ENCODE measurements at places on chromosomes 1 and 21.
A peak's percentile ranks its signal among the peaks of the same experiment; 100 is the strongest.

GRCh38 chr1:15016526-15016925 lies 137.0 kb upstream of the TMEM51 start:
- no peak for DNase-seq

DNA sequence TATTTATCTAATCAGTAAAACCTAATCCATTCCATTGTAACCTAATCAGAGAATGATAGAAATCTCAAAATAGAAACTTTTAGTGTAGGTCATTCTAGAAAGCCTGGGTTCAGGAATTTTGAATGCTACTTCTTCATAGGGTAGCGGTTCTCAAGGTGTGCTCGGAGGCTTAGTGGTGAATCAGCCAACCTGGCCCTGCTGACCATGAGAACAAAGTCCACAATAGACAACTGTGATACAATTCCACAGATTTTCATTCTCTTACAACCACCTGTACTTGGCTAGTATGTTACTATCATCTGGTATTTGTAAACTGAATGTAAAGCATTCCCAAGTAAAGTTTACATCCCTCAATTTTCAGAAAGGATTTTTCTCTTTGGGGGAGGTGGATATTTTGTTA lies 7.5 kb upstream of the PUM1 start:
- no peak for DNase-seq

- no peak for DNase-seq
Observed at GRCh38 chr1:214003233-214003632, 15.5 kb downstream of the PROX1 start.

DNA sequence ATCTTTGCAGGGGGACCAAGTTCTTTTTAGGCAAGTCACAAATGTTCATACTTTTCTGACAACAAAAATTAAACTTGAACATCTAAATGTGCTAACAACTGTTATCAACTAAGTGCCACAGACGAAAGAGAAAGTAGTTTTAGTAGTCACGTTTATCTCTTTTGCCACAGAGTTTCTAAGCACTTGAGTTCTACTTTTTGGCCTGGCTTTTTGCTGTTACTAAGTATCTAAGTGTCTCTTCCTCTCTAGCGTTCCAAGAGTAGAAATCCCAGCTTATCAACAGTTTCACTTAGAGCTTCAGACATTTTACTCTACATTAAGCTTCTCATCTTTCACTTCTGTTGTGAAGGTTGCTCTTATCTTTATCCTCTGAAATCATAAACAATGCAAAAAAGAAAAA lies 34.2 kb downstream of the GATAD2B start:
- no peak for DNase-seq

DNA sequence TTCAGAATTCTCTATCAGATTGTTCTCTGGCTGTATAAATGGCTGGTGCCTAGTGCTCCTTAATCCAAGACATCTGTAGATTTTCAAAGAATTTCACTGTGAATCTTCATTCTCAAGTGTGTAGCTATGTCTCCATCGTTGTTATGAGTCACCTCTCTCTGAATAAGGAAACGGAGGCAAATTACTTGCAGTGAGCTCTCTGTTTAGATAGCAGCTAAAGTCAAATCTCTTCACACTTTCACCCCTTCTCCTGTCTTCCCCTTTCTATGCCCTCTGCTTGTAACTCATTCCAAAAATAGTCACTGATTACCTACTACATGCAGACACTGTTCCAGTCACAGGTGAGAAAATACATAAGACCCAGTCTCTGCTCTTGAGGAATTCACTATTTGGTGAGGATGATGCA lies 39.7 kb downstream of the CHML start:
- DNase-seq: no peak

DNA sequence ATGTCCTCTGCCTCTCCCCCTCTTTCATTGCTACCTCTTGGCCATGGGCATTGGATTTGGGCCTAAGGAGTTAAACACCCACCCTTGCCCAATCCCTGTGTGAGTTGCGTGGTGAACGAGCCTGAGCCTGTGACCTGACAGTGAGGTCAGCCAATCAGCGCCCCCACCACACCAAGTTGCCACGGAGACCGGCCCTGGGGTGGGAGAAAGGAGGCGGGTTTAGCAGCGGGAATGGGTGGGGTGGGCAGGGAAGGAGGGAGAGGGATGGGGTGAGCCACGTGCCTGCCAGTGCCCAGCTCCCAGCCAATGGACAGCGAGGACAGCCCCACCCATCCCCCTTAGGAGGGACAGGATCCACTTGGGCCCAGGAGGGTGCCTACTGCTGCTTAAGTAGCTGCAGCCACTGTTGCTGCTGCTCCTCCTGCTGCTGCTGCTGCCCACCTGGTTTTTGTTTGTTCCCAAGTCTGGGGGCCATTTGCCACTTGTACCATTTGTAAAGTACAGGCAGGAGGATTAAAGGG lies 9.5 kb downstream of the ZBTB7B start:
- DNase-seq: peak; percentile 49

DNA sequence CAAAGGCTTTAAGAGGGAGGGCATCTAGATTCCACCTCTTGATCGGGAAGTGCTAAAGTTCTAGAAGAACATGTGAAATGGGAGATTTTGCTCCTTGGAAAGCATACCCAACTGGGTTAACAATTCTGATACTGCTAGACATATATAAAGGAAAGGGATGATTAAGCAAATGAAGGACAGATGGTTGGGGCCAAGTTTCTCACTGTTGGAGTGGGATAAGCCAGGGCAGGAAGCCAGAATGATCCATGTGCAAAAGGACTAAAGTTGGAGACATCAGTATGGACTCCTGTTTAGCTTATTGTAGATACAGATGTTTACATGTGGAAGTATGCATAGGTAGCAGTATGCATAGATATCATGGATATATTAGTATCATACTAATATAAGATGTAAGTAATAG lies 16.8 kb downstream of the PLA2G5 start:
- DNase-seq: no peak

GRCh38 chr1:2348346-2349325 lies 42.7 kb downstream of the MORN1 start:
- DNase-seq: no peak

- no peak for DNase-seq
Observed at GRCh38 chr21:34792504-34793089, 123.8 kb downstream of the CLIC6 start.

- no peak for DNase-seq
Observed at GRCh38 chr1:85555867-85556573, 24.5 kb upstream of the CCN1 start.

GRCh38 chr21:36700971-36701755 lies 2.2 kb downstream of the SIM2 start:
- DNase-seq: no peak

DNA sequence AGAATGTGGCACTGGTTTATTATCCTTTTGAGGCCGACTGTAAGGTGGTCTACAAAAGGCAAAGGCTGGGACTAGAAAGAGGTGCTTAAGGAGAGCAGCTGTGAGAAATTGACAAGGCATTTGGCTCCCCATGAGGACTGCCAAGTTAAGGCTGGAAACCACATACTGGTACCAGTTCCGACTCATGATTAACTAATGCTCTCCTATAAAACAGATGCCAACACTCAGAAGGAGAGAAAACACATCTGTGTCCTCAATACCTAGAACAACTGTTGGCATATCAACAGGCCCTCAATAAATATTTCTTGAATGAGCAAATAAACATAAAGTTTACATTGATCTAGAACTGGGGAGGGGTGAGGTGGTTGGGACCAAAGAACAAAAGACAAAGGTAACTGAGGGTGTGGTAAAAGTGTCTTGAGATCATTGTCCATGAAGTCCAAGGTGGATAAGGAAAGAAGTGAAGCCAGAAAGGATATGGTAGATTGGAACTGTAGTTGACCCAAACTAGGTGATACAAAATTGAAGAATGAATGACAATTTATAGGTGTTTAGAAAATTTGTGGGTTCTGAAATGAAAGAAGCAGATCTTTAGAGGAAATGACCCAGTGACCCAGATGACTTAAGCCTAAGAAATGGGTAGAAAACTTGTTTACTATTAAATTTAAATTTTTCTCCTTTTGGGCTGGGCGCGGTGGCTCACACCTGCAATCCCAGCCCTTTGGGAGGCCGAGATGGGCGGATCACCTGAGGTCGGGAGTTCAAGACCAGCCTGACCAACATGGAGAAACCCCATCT lies 16.9 kb upstream of the MCL1 start:
- DNase-seq: no peak

- DNase-seq: peak; percentile 68
Observed at GRCh38 chr1:7856345-7856744, 3.5 kb upstream of the UTS2 start.

- no peak for DNase-seq
Observed at GRCh38 chr1:203888807-203889251, 27.4 kb downstream of the SNRPE start.

- DNase-seq: peak; percentile 30
Observed at GRCh38 chr1:38872401-38873026, 634 bp downstream of the MYCBP start.

DNA sequence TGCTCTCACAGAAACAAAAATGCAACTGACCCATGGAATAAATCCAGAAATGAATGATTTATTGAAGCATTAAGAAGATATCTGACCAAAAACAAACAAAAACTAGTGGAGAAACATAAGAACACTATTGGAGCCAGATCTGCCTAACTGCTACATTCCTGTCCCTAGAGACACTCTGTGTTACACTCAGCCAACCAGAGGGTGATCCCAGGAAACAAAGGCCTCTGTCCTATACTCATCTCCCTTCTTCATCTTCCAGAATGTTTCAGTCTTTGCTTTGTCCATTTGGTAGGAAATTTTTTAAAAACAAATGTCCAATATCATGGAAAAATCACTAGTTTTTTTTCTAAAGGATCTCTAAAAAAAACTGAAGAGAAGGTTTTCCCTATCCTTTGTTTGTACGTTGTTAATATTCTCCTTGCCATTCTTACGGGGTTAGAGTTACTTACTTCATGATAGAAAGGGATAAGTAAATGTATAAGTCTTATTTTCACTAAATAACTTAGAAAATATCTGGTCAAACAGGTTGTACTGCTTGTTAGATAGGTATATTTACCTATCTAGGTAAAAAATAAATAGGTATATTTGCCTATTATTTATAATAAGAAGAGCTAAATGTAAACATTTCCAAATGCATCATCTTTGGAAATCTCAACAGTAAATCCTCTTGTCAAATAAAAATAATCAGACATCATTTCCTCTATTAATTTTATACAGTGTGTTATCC lies 59.1 kb downstream of the NME7 start:
- DNase-seq: no peak

- no peak for DNase-seq
Observed at GRCh38 chr1:159999204-159999603, 32.6 kb downstream of the PIGM start.

DNA sequence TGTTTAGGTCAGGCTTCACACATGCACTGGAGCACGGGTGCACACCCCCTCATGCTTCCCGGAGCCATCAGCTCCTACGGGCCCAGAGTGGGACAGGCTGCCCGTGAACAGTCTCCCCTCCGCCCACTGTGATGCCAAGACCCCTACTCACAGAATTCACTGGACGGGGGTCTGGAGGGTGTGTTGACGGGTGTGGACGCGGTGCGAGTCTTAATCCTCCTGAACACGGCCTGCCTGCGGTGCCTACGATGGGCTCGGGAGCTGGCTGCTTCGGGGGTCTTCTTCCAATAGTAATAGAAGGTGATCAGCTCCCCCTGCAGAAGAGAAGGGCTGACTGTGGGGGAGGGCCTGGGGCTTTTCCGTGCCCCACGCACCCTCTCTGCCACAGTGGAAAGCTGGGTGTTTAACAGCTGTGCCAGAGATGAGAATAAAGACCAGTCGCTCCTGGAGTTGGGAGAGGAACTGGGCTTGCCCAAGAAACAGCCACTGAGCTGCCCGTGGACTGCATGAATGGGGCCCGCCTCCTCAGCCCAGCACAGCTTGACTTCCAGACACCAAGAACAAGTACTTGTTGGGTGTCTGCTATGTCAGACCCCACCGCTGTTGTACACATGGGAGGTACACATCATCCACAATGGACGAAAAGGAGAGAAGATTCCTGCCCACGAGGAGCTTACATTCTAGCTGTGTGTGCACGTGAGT lies 47.9 kb downstream of the SLC45A1 start:
- DNase-seq: no peak

- DNase-seq: no peak
Observed at GRCh38 chr1:8152731-8153702, 126.9 kb upstream of the ERRFI1 start.

GRCh38 chr1:160097151-160097910 lies 1.1 kb downstream of the IGSF8 start:
- no peak for DNase-seq

DNA sequence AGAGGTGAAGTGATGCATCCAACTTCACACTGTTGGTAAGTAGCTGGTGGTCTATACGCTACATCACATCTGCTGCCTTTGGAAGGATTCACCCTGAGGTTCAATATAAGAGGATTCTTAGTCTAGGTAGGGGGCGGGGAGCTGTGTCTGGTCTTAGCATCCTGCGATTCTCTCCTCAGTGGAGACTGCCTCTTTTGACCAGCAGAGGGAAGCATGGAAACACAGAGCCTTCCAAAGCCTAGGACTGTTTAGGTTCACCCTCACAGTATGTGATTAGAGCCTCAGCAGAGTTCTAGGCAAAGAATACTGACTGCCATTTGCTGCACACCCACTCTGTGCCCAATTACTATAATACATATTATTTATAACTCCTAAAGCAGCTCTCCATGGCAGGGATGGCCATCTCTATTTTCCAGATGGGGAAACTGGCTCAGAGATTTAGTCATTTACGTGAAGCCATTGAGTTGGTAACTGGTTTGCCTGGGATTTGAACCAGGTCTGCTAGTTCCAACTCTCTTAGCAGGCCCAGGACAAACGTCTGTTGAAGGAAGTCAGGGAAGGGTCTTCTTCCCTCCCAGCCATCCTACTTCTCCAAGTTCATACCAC lies 28.9 kb upstream of the EFCAB14 start:
- peak; percentile 48 for DNase-seq

DNA sequence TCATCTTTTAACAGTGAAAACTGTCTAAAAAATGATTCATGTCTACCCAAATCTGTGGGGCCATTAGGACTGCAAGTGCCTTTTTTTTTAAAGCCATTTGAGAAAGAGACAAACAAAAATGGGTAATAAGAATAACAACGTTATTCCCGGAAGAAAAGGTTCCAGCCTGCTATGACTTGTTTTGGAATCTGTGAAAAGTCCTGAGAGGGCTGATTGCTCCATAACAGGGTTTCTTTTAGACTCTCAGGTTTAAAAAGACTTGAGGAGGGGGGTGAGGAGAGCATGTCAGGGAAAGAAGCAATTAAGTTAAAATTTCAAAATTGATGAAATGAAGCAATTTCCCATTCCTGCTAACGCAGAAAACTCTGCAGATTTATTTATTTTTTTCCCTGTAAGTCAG lies 56.4 kb downstream of the CACHD1 start:
- no peak for DNase-seq
